Fibroblast of skin of right biceps (primary cell): ENCODE measurements at places on chromosomes 13 and 19.
A peak's percentile ranks its signal among the peaks of the same experiment; 100 is the strongest.

GRCh38 chr13:60627071-60627686, 230.2 kb downstream of the TDRD3 start:
- peak; percentile 20 for DNase-seq

GRCh38 chr19:53894707-53895106, 12.7 kb downstream of the PRKCG start:
- DNase-seq: no peak

DNA sequence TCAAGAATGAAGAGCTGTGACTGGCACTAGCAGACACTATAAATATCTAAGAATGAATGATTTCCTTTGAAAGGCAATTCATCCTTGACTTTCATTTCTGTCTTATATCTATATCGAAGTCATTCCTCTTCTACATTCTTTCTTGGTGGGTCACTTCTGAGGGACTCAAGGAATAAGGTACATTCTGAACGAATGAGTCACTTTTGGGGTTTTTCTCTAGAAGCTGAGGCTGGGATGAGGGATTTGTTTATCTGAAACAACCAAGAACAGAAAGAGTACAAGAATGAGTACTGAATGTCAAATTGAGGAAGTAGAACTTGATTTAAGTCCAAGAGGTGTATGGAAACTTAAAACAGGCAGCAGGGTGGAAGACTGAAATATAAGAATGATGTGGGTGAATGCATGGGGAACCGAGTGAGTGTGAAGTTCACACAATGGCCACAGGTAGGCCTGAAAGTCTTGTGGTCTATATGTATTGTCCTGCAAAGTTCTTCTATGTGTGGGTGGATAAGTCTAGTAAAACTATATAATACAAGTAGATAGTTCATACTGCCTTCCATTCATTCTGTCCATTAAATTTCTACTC, 343.9 kb downstream of the OXGR1 start:
- DNase-seq: peak; percentile 89

DNA sequence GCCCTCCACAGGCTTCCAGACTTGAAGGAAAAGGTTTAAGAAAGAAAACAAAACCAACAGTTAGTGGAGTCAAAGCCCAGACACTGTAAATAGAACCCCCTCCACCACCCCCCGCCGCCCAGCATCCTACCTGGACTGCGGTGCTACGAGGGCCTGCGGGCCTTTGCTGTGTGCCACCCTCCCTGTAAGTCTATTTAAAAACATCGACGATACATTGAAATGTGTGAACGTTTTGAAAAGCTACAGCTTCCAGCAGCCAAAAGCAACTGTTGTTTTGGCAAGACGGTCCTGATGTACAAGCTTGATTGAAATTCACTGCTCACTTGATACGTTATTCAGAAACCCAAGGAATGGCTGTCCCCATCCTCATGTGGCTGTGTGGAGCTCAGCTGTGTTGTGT, 6.3 kb upstream of the GARIN5A start:
- no peak for DNase-seq

DNA sequence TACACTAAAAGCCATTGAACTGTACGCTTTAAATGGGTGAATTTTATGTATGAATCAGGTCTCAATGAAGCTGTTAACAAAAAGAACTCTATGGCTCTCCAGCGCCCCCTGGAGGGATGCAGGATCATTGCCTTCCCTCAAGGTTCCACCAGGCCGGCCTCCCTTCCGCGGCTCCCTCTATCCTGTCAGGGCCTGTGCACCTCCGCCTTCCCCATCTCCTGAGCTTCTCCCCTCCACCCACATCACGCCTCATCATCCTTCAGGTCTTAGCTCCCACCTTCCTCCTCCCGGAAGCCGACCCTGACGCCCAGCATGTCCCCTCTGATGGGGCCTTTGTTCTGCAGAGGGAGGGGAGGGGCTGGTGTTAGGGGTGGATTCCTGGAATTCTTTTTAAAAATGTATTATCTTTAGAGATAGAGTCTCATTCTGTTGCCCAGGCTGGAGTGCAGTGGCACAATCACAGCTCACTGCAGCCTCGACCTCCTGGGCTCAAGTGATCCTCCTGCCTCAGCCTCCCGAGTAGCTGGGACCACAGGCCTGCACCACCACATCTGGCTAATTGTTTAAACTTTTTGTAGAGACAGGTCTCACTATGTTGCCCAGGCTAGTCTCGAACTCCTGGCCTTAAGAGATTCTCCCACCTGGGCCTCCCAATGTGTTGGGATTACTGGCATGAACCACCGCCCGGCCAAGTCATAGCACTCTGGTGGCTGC, 27.7 kb downstream of the MEIS3 start:
- peak; percentile 63 for DNase-seq

DNA sequence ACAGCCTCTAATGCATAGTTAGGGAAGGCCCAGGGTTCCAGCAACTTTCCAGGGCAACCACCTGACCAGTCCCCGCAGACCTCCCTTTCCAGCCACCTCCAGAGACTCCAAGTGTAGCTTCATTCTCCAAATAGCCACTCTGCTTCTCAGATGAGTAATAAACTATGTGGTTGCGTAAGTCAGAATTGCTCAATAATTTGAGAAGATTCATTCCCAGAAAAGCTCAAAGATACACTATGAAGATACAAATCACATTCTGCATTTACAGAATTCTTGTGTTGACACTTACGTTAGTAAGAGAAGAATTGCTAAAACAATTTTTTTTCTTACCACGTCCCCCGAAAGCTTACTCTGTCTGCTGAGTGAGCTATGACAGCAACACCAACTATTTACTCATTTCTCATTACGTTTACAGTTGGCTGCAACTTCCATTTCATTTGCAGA, 8.2 kb upstream of the LATS2 start:
- DNase-seq: peak; percentile 98

- DNase-seq: no peak
Observed at GRCh38 chr13:60114499-60115028, 49.2 kb downstream of the DIAPH3 start.

DNA sequence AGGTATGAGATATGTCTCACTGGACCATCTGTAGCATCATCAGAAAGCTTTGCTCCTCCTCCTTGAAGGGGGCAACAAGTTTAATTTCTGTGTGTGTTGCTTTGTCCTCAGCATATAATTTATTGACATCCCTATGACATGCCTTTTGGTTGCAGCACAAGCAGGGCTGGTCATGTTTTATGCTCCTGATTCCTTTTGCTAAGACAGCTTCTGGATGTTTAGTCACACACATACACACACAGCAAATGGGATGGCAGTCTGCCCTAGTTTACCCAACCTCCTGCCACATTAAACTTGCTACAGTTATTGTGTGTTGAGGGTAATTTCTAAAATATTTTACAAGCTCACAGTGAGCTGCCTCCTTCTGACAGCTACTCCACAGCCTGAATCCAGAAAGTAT, 217.9 kb upstream of the RXFP2 start:
- no peak for DNase-seq

GRCh38 chr13:107139006-107139405, 571.1 kb upstream of the ARGLU1 start:
- DNase-seq: no peak

DNA sequence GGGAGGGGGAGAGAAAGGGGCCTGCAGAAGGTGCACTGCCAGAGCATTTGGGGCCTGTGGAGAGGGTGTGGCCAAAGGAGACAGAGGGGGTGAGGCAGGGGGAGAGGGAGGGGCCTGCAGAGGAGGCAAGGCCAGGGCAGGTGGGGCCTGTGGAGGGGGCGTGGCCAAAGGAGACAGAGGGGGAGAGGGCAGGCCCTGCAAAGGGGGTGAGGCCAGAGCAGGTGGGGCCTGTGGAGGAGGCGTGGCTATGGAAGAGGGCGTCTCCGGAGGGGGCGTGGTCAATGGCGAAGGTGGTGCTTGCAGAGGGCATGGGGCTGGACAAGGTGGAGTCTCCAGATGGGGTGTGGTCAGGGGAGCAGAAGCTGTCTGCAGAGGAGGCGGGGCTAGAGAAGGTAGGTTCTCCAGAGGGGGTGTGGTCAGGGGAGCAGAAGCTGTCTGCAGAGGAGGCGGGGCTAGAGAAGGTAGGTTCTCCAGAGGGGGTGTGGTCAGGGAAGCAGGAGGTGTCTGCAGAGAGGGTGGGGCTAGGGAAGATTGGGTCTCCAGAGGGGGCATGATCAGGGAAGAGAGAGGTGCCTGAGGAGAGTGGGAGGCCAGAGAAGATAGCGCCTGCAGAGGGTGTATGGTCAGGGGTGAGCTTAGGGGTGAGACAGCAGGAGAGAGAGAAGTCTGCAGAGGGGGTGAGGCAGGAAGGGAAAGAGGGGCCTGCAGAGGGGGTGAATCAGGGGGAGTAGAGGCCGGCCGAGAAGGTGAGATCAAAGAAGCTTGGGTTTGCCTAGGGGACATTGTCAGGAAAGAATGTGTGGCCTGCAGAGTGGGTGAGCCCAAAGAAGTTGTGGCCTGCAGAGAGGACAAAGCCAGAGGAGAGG, 3.4 kb downstream of the PRR36 start:
- peak; percentile 53 for DNase-seq

DNA sequence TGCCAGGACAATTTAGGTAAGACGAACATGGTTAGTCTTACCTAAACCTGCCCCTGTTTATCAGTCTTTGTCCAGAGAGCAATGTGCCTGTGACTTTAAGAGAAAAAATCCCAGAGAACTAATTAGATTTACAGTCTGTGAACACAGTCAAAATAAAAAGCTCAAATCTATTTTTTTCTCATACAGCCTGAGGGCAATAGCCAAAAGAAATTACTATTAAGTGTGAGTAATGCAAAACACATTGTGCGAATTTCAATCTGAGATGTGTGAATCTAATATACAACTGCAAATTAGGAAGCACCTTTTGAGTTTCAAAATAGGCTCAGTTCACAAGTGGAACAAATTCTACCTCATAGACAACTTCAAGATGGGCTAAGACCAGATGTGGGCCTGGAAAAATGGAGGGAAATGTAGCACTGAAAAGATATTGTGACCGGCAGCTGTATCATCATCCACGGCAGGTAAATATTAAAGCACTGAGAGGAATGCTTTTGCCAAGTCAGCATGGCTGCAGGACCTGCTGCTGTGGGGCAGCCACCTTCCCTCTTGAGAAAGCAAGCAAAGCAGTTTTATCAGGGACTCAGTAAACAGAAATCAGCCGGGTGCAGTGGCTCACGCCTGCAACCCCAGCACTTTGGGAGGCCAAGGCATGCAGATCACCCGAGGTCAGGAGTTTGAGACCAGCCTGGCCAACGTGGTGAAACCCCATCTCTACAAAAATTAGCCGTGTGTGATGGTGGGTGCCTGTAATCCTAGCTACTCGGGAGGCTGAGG, 114.8 kb downstream of the KATNAL1 start:
- no peak for DNase-seq

GRCh38 chr13:99398916-99399622, 91.9 kb upstream of the GPR183 start:
- DNase-seq: no peak

DNA sequence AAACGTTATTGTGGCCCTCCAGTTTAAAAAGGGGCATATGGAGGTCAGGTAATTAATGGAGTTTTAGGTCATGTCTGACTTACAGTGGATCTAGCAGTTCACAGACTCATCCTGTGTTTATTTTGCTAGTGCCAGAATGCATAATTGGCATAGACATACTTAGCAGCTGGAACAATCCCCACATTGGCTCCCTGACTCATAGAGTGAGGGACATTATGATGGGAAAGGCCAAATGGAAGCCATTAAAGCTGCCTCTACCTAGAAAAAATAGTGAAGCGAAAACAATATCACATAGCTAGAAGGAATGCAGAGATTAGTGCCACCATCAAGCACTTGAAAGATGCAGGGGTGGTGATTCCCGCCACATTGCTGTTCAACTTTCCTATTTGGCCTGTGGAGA, 610.7 kb downstream of the SLITRK5 start:
- DNase-seq: no peak

DNA sequence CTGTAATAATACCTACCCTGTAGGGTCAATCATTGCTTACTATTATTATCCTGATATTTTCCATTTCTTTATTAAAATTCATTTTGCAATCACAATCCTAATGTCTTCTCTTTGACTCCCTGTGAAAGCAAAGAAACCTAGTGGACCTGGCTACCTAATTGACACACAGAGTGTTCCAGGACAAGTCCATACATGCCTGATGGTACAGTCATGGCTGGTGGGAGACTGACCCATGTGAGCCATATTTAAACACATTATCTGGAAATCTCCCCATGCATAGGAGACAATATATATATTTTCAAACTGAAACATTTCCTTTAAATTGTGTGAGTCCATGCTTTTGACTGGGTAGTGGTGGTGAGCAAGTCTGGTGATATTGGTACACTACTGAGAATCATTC, 230.6 kb upstream of the DACH1 start:
- DNase-seq: no peak

- peak; percentile 50 for DNase-seq
Observed at GRCh38 chr19:30214651-30215051, 157.5 kb upstream of the ZNF536 start.

GRCh38 chr13:32267836-32268439, 47.2 kb downstream of the ZAR1L start:
- no peak for DNase-seq

DNA sequence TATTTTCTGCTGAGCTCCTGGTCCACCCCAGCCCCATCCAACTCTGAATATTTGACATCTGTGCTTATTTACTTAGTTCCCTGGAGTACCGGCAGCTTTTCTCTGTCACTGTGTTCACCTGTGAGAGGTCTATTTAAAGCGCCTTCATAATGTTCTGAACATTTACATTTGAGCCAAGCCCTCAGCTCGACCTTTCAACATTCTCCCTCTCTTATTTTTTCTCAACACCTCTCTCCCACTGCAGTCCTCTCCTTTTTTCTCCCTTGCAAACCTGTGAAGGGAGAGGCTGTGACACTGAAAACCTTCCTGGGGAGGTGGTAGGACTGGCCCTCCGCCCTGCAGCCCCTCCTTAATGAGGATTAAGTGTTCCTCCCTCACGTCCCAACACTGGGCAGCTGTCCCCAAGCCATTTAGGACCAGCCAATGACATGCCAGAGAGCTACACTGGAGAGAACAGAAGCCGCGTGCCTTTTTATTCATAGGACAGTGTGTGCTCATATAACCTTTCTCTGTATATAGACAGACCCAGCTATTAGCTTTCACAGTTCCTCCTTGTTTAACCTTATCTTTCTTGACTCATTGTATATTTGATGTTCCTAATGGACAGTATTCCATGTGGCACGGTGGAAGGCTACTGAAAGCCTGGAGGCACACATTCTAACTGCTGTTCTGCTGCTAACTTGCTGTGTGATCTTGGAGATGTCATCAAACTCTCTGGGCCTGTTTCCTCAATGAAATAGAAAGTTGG, 134.8 kb downstream of the NUFIP1 start:
- no peak for DNase-seq

GRCh38 chr13:102466610-102467190, 64.9 kb upstream of the FGF14 start:
- DNase-seq: no peak

- DNase-seq: peak; percentile 96
Observed at GRCh38 chr19:46856062-46857022, 4.5 kb upstream of the ARHGAP35 start.

DNA sequence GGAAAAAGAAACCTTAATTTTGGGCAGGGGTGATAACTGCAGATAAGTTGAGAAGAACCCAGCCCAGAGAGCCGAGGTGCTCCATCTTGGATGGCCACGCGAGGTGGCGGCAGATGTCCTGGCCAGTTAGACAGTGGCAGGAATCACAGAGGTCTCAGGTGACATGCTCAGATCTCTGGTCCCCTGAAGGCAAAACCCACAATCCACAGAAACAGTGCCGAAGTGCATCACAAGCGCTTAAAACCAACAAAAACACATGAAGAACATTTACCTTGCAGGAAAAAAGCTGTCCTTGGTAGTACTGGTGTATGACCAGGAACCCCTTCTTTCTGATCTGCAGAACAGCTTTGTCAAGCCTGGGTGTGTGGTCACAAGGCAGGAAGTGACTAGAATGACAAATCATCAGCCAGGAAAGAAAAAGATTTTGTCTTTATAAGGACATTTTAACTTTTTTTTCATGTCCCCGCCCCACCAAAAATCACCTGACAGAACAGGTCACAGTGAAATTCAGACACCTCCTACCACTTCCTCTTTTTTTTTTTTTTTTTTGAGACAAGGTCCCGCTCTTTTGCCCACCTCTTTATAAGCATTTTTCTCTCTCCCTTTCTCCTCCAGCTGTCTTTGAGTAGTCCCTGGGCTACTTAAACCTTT, at the start of gene LCP1:
LCP1 (minus strand) TSS at position 338 of the 651 bp plus-strand sequence. CDS start 22,515 bp downstream, outside the sequence.
- DNase-seq: no peak
